ENCODE measurements at places on chromosomes 2 and 18.

GRCh38 chr2:231666171-231667095 lies 41.9 kb upstream of the PTMA start:
- DNase-seq, result no peak

- no peak for DNase-seq
Measured at GRCh38 chr2:29990129-29990528, 68.7 kb upstream of the ALK start.

DNA sequence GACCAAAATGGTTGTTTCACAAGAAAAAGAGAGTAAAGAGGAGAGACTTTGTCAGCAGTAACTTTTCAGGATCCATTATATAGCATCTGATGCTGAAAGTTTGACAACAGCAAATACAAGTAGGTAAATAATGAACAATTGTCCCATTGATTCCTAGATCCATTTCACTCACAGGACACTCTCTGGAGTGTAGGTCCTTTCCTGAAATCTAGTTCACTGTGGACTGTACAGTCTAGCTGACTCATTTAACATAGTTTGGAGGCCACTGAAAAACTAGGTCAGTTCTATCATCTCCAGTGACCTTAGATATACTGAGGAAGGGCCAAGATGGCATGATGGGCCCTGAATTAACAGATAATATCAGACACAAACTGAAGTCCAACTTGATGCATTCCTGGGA lies 19.3 kb upstream of the NEB start:
- DNase-seq, result no peak

- DNase-seq, result no peak
Measured at GRCh38 chr2:174704642-174705041, 59.6 kb downstream of the CHRNA1 start.

DNA sequence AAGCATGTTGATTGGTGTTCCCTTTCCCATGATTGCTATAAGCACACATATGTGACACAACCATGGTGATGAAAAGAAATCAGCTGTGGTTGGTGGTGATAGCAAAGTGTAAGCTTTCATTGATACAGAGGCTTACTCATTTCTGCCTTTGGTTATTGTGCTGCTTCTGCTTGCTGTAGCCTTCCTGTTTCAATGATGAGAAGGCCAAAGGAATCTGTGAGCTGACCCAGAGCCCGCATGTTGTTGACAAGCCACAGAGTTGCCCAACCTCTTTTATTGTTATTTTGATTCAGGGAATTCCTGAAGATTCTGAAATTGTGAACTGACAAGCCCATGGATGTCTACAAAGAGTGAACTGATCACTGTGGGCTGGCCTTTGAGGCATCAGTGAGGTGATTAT lies 164.4 kb downstream of the TMEFF2 start:
- no peak for DNase-seq

Measured in NCI-H1436 (cell line).